ENCODE measurements at places on chromosomes 1 and 21.

DNA sequence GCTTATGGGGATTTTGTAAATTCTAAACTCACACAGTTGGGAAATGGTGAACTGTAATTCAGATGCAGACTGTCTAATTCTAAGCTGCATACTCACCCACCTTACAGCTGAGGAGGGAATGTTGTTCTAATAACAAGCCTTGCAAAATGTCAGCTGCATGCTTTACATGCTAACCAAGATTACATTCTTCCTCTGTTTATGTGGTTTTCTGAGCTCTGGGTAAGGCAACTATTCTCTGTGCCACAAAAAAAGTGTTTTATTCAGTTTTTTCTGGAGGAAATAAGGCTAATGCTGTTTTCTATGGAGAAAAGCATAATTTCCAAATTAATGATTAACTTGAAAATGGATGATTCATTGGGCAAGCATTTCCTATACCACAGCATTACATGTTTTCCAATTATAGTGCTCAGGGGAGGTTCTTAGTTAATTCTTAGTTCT lies 64.9 kb downstream of the RGS13 start:
- peak; percentile 94 for DNase-seq

GRCh38 chr1:56985857-56986256 lies 20.0 kb upstream of the C8B start:
- DNase-seq: no peak

DNA sequence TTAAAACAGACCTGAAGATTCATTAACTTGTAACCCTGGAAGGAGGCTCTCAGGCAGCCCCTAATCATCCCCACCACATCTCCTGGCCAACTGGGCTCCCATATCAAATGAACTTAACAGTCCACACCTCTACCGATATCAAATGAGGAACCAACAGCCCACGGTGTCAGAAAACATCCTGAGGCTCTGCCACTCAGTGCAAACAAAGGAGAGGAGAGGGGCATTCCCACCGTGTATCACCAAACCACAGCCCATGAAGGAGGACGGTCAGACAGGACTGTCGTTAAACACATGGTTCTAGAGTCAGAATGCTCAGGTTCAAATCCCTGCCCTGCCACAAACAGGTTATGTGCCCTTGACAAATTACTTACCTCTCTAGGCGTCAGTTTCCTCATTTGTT lies 52.5 kb downstream of the ERI3 start:
- DNase-seq: no peak

DNA sequence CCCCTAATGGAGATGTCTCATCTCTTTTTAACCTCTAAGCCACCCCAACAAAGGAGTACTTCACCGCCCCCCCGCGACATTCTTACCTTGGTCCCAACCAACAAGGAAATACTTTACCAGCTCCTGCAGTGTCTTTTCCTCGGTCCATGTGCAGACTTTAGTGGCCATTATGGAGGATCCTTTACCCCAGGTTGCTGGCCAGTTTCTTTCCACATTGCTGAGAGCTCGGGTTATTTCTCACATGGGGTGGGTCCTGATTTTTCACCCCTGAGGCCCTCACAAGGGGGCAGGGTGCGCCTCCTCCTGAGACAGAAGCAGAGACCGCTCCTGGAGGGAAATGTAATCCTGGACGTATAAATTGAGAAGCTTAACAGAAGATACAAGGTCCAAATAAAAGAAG lies 3.0 kb upstream of the AADACL3 start:
- DNase-seq: no peak

- no peak for DNase-seq
These were observed 33.1 kb upstream of the NPL start for GRCh38 chr1:182756423-182756822.

- peak; percentile 86 for DNase-seq
These were observed 16.1 kb downstream of the ENSA start for GRCh38 chr1:150613061-150613920.

- DNase-seq: peak; percentile 50
These were observed 16.3 kb downstream of the STRIP1 start for GRCh38 chr1:110050602-110051261.

- peak; percentile 27 for DNase-seq
These were observed 138.8 kb upstream of the DPYD start for GRCh38 chr1:98059620-98060019.

- no peak for DNase-seq
These were observed 3.9 kb upstream of the KRTAP10-6 start for GRCh38 chr21:44596068-44596725.

DNA sequence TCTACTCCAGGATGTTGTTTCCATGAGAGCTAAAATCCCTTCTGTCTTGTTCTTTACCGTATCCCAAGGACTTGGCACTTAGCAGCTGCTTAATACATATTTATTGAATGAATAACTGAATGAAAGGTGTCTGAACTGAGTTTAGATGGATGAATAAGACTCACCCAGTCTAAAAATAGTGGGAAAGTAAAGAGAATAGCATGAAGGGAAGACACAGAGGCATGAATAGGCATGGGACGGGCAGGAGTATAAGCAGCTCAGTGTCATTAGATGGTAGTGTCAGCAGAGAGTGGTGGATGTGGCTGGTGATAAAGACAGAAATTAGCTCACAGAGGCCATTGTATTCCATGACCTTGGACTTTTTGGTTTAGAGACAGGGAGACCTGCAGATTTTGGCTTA lies 9.2 kb downstream of the IL12RB2 start:
- DNase-seq: peak; percentile 5

DNA sequence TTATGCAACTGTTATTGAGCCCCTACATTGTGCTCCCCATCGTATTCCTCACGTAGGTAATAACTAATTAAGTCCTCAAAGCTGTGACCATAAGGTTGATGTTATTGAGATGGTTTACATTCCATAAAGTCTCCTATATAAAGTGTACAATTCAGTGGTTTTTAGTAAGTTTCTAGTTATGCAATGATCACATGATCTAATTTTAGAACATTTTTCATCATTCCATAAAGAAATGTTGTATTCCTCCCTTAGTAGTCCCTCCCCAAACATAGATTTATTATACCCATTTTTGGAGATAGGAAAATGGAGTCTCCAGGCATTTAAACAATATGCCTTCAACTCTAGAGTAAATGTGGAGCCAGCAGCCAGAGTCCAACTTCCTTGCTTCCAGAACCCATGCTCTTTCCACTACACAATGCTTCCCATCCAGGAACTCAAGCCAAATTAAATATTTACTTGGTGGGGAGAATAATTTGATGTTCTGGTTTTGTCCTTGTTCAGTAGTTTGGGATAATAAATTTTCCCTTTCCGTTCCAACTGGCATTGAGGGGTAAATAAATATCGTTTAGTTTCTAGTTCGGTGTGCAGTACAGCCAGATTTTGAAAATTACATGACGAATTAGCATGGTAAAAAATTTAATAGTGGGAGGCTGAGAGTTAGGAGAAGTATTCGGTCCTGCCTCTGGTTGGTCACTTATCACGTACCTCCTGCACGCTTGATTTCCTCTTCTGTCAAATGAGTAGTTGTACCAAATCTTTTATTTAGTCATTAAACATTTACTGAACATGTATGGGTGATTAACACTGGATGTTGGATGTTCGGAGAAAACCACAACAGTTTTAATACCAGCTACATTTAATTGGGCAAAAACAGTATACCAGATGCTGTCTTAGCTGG lies 66.3 kb downstream of the CACHD1 start:
- peak; percentile 37 for DNase-seq

GRCh38 chr1:167136191-167136614 lies 42.3 kb downstream of the STYXL2 start:
- DNase-seq: peak; percentile 69

GRCh38 chr1:54971317-54971791 lies 9.1 kb upstream of the TMEM61 start:
- DNase-seq: peak; percentile 54

- peak; percentile 52 for DNase-seq
These were observed 64.0 kb downstream of the PLPPR5 start for GRCh38 chr1:98940722-98941079.

GRCh38 chr1:200438911-200439310 lies 29.1 kb upstream of the ZNF281 start:
- peak; percentile 77 for DNase-seq

DNA sequence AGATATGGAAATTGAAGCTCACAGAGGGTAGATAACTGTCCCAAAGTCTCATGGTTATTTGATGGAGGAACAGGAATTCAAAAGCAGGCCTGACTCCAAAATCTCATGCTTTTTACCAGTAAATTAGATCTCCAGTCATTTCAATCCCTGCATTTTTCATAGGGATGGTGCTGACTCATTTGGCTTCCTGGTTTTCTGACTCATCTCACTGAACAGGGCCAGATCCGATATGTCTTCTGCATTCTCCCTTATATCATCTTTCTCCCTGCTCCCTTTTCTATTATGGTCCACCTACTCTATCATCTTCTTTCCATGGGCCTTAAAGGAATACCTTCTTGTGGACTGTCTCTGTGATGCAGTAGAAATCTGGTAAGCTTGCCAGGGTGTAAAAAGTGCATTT lies 187.2 kb downstream of the FGGY start:
- peak; percentile 94 for DNase-seq

GRCh38 chr1:180970333-180971079 lies 52.2 kb downstream of the STX6 start:
- no peak for DNase-seq

GRCh38 chr1:38003261-38004250 lies 1.8 kb downstream of the FHL3 start:
- peak; percentile 53 for DNase-seq

DNA sequence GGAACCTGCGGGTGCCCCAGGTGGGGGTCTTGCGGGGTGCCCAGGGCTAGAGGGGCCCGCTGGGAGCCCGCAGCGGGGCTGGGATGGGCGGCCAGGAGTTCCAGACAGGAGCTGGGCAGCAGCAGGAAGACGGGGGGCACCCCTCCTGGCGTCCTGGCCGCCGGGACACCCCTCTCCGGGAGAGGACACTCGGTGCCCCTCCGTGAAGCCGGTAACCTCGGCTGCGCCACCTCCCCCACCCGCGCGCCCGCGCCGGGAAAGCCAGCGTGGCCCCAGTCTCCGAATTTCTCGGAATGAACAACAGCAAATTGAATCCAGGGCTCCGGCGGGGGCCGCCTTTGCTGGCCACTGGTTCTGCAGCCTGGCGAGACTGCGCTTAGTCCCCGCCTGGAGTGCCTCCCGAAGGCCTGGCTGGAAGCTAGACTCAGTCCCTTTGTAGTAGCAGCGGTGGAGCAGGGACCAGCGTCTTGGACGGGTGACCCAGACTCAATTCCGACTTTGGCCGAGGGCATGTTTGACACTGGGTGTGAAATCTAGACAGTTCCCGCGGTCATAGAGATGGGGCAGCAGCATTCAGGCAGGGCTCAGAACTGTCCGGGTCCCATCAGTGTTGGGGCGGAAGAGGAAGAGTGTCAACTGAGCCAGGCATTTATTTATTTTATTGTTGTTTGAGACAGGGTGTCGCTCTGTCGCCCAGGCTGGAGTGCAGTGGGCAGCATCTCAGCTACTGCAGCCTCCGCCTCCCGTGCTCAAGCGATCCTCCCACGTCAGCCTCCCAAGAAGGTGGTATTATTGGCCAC lies 773 bp downstream of the IFNGR2 start:
- DNase-seq: peak; percentile 68

GRCh38 chr1:244066954-244067716 lies 16.1 kb downstream of the ZBTB18 start:
- no peak for DNase-seq

GRCh38 chr1:231217056-231217455 lies 24.0 kb upstream of the GNPAT start:
- DNase-seq: no peak

DNA sequence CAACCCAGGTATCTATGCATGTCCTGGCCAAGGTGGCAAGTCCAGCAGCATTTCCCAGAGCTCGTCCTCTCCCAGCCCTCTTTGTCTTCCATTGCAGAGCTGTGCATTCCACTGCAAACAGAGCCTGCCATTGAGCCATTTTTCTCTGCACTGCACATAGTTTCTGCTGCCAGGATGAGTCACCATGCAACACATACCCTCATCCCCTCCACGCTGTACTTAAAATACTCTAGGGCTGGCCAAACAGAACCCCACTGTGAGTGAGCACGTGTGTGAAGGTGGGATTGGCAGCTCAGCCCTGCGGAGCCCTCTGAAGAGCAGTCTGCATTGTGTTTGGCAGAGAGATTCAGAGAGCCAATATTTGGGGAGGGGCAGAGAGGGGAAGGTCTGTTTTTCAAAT lies 3.9 kb upstream of the ATP1B1 start:
- peak; percentile 88 for DNase-seq

- DNase-seq: no peak
These were observed 31.4 kb upstream of the LEPR start for GRCh38 chr1:65388908-65389695.

DNA sequence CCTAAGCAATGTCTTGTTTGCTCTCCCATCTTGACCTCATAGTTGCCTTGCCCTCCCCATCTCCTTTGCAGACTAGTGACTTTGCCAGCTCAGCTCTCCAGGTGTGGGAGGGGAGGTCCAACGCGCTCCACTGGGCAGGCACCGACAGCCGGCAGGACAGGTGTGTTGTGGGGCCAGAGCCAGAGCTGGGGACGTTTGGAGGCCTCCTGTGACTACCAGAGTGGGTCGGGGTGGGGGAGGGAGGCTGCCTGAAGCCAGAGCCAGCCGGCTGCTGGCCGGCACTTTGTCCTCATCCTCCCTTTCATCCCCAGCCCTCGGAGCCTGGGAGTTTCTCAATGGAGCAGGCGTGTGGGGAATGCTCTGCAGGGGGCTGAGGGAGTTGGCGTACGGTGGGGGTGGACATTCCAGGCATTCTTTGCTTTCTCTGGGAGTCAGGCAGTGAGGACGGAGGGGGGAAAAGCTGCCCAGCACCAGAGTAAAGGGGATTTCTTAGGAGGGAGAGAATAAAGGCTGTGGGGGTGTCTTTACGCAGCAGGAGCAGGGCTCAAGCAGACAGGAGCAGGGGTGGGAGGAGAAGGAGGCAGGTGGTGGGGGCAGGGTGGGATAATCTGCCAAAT lies 20.2 kb downstream of the NUAK2 start:
- DNase-seq: peak; percentile 99

DNA sequence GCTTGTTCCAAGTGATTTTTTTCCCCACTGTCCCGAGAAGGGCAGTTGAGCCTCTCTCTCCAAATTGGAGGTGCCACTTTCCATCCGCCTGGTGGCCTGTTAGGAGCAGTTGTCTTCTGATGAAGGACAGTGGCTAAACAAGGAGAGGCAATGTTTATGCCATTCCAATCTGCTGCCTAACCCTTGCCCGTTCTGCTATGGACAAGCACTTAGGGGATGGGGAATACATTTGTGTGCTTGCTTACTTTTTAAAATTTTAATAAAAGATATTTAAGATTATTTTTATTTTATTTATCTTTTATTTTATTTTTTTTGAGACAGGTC lies 12.0 kb downstream of the COQ8A start:
- DNase-seq: no peak

DNA sequence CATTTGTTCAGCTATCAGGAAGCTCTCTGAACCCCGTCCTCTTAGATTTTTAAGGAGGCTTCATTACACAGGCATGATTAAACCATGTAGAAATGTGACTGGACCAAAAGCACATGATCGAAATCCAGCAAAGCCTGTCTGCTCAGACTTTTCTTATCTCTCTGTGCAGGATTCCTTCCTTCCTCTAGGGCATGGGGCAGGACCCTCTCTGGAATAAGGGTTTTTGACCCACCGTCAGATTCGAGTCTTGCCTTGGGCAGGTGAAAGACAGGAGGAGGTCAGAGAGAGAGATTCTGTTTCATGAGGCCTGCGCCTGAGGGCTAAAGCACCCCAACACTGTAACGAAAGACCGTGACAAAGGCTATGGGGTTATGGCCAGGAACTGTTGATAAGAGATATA lies 136.8 kb downstream of the RHOU start:
- no peak for DNase-seq

- DNase-seq: no peak
These were observed at the start of gene PDZK1 for GRCh38 chr1:145707183-145707867. TSS of gene PDZK1 (minus strand) at chr1:145707368. CDS start at chr1:145688021, 19,347 bp downstream.

- peak; percentile 66 for DNase-seq
These were observed 1.4 kb downstream of the CDA start for GRCh38 chr1:20590306-20590777.
